ENCODE measurements at places on chromosomes 16 and 17.
A peak's percentile ranks its signal among the peaks of the same experiment; 100 is the strongest.

DNA sequence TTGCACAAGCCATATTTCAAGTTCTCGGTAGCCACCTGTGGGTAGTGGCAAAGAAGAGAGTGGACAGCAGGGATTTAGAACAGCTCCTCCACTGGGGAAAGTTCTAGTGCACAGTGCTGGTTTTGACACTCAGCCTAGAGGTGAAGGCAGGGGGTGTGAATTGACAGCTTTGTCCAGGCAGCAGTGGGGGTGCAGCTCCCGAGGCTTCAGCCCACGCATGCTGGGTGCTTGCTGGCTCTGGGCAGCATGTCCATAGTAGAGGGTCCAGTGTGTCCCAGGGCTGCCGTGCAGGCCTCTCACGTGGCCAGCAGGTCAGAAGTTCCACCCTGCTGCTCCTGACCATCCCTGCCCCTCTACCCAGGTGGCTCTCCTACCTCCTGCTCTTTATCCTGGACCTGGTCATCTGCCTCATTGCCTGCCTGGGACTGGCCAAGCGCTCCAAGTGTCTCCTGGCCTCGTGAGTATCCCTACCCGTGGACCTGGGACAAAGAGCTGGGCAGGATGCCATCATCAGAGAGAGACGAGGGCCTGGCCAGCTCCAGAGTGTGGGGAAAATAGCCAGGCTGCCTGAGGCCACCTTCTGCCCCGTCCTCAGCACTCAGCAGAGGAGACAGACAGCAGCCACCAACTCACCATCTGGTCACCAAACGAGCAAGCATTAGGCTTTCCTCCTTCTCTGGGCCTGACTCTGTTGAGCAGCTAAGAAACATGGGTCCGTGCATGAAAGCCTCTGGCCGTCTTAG, 29.8 kb downstream of the TTYH2 start:
- DNase-seq, result no peak

- DNase-seq, result no peak
Measured at GRCh38 chr17:51941272-51941671, 217.2 kb downstream of the CA10 start.

GRCh38 chr17:16676676-16677268, 13.3 kb upstream of the CCDC144A start:
- no peak for DNase-seq

GRCh38 chr16:11121083-11121608, 134.9 kb downstream of the SOCS1 start:
- DNase-seq, result no peak

DNA sequence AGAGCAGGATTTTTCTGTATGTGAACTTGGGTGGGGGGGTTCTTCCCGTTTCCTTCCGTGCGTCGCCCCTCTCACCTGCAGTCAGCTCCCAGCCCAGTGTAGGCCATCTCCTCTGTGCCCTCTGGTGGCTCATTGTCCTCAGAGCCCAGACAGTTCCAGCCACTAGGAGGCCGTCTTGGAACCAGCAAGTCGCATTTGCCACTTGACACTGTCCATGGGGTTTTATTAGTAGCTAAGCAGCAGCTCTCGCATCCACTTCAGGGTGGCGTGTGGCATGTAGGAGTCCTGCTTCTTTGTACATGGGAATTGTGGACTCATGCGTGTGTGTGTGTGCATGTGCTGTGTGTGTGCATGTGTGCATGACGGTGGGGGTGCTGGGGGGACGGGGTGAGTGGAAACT, 74.0 kb downstream of the SEC14L1 start:
- DNase-seq, result no peak

DNA sequence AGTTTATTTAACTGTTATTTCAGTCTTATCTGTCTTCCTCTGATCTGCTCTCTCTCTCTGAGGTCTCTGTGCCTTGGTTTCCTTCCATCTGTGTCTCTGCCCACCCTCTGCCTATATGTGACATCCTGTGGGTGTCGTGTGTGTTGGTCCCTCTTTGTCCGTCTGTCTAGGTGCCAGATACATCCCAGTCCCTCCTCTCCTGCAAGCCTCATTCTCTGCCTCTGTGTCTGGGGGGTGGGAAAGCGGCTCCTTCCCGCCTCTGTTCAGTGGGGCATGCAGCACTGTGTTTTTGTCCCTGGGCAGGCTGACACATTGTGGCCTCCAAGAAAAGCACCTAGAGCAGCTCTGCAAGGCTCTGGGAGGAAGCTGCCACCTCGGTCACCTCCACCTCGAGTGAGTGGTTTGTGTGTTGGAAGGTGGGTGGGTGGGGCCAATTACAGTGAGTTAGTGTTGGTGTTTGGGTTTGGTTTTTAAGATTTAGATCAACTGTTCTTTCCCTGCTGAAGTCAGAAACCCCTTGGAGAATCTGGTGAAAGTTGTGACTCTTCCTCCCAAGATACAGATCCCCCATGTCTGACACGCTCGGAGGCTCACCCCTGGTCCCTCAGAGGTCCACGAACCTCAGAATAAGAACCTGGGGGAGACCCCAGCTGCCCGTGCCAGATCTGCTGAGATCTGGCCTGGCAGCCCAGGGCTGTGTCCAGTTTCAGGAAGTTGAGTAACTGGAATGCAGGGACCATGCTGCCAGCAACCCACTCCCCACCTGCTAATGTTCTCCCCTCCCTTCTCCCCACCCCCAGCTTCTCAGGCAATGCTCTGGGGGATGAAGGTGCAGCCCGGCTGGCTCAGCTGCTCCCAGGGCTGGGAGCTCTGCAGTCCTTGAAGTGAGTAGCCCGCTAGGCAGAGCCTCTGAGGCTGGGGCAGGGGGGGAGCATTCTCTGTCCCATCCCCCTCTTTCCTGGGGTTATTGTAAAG, 50.9 kb upstream of the CPNE2 start:
- DNase-seq, result peak; percentile 35

GRCh38 chr16:25065899-25066298, 45.6 kb upstream of the LCMT1 start:
- no peak for DNase-seq

GRCh38 chr17:38461683-38462082, 33.4 kb downstream of the ARHGAP23 start:
- DNase-seq, result no peak

DNA sequence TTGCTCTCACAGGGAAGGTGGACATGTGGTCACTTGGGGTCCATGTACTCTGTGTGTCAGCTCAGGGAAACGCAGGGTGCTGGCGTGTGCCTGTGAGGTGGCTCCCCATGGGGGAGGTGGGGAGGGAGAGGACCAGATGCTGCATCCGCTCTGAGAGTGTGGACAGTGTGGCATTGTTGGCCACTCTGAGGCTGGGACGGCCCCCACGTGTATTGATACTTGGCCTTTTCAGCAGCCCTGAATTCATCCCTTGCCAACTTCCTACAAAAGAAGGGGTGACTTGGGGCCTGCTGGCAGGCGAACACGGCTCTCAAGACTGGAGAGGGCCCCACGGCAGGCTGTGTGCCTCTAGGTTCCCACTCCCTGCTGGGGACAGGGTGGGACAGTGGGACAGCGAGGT, 120.1 kb downstream of the RAB11FIP4 start:
- DNase-seq, result no peak

Data from GF-D8 (cell line).